ENCODE measurements at places on chromosomes 7 and 10.

DNA sequence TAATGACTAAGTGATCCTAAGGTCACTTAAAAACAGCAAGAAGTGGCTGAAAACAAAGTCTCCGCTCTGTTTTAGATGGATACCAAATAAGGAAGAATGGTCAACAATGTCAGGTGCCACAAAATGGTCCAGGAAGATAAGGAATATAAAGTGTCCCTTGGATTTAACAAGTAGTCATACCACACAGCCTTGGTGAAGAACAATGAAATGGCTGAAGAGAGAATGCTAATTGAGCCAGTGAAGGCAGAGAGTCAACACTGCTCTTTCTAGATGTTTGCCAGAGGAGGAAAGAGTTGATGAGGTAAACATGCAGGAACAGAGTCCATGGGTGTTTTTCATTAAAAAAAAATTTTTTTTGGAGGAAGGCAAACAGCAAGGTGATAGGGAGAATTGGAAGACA lies 2.1 kb upstream of the CASD1 start:
- DNase-seq = no peak

DNA sequence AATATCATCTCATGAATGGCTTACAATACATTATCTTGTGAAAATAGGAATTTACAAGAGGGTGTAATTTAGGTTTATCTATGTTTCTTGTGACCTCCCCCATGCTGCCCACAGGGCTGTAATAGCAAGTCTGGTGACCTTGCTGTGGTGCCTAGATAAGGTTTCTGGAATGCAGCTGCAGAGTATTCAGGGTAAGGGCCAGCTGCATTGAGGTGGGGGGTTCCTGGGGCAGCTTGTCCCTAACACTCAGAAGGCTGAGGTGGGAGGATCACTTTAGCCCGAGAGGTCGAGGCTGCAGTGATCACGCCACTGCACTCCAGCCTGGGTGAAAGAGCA lies 5.3 kb upstream of the DHTKD1 start:
- DNase-seq = no peak

GRCh38 chr7:139681812-139682135 lies 96.0 kb downstream of the HIPK2 start:
- DNase-seq = no peak

- no peak for DNase-seq
Measured at GRCh38 chr10:111131168-111131799, 54.5 kb downstream of the ADRA2A start.

- peak; percentile 33 for DNase-seq
Measured at GRCh38 chr10:97640868-97641811, 669 bp downstream of the PI4K2A start.

DNA sequence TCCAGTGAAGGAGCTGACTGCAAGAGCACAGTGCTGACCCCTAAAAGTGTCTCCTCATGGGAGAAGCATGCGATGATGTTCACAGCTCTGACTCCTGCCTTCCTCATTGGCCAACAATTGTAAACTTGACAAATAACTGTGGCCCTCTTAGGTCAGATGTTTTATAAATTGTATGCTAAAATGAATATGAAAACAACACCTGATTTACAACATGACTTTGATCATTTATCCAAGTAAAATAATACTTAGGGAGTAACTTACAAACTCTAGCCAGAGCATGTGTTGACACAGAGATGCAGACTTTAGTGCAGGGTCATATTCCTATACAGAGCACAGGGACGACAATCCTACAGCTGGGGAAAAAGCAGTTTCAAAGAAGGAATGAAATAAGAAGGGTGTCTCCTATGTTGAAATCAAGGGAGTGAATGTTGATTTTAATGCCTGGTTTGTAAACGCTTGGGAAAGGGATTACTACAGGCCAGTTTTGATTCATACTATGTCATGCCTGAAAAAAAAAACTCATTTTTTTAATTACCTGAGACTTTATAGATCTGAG lies 391.4 kb upstream of the AKR1E2 start:
- DNase-seq = no peak

DNA sequence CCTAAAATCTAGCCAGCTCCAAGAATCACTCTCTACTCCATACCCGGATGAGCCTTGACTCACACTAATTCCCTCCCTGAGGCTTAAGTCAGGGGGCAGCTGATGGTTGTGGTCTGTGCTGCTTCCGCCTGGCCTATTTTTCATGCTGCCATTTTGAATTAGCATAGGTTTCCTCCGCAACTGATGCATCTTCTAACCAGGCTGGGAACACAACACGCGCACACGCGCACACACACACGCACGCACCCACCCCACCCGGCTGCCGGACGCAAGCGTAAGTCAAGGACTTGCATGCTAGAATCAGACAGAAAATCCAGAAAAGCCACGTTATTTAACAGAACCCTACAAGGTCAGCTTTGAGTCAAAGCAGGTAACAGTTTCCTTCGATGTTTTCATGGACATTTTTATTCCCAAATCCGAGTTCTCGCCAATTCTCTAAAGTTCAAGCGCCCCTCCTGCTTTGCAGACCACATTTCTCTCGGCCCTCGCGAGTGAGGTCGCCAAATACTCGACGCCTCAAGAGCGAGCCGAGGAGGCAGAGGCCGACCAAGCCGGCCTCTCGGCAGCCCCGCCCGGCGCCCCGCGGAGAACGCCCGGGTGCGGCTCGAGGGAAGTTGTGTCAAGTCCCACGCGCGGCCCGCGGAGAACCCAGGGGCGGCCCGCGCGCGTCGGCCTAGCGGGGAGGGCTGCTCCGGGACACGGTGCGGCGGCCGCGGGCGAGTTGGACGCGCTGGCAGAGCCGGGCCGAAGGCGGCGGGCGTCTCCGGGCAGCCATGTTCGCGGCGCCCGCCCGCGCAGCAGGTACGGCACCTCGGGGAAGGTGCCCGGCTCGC lies 961 bp downstream of the SCRN1 start:
- peak; percentile 10 for DNase-seq

DNA sequence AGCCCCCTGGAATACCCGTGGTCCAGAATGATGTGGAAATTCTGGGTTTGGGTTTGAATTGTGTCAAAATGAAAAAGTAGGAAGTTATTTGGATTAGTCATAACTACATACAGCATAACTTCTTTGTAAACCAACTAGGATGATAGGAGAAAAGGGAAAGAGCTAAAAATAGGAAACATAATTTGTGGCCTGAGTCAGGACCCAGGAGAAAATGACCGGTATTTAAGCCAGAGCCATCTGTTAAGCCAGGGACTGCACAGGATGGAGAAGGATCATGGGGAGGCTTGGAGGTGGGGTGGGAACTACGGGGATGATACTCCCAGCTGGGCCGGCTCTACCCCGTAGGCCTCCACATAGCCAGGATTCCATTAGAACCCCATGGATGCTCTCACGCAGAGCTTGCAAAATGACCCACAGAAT lies 98.6 kb downstream of the MYOF start:
- DNase-seq = no peak

- DNase-seq = no peak
Measured at GRCh38 chr10:67678335-67678974, 17.5 kb downstream of the CTNNA3 start.

- no peak for DNase-seq
Measured at GRCh38 chr7:80675090-80675489, 36.6 kb downstream of the CD36 start.

- DNase-seq = no peak
Measured at GRCh38 chr7:906776-907157, 30.4 kb downstream of the GET4 start.

- DNase-seq = no peak
Measured at GRCh38 chr7:99072126-99072525, 71.8 kb downstream of the SMURF1 start.

DNA sequence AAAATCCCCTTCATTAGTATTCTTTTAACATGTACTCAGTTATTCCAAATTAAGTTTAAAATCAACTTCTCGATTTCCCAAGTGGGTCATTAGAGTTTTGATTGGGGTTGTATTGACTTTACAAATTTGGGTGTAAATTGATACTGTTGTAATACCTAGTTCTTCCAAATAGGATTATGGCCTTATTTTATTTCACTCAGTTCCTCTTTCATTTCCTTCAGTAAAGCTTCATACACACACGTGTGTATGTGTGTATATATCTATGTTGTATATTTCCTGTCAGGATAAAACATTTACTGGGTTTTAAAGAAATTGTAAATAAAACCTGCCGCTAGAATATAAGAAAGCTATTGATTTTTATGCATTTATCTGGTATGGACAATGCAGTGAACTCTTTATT lies 15.9 kb downstream of the YME1L1 start:
- DNase-seq = no peak

DNA sequence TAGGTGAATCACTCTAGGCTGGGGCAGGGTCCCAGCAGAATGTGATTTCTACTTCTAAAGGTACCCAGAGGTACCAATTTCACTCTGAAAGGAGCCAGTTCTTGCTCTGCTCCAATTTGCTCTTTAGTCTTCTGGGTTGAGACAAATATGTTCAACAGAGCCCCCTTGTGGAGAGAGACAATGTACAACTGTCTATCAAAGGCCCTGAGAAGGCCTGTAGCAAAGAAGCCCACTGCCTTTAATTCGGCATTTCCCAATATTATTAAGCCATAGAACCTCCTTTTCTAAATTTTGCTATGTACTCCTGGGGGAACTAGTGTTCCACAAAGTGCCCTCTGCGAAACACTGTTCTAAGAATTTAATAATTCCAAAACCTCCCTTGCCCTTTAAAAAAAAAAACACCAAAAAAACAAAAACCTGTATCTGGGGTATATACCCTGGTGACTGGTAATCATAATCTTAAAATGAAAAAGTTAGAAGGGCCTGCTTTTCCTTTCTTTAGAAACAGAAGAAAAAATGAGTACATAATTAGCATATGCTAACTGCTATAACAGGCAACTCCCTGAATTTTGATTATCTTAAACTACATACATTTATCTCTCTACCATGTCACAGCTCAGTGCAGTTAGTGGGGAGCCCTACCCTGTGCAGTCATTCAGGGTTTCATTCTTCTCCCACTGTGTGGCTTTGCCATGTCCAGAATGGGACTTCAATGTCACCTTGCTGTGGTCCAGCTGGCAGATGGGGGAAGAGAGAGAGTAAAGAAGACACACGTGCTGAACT lies 160.9 kb upstream of the BMPER start:
- no peak for DNase-seq

DNA sequence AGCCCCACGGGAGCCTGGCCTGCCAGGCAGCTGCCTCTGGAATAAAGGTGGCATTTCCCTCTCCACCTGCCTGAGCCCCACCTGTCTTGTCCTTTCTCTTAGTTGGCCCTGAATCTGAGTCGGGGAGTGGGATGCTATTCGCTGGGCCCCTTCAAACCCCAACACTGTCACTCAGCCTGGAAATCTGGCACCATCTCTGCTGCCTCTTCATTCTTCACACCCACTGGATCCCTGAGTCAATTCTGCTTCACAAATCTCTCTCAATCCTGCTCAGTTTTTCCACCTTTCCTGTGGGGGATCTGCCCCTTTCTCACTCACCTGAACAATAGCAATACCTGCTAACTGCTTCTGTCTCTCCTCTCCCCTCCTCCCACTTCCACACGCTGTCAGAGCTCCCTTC lies 10.6 kb downstream of the CRTAC1 start:
- DNase-seq = no peak

- no peak for DNase-seq
Measured at GRCh38 chr7:101941481-101942383, 124.3 kb downstream of the CUX1 start.

GRCh38 chr10:63478564-63478963 lies 12.8 kb upstream of the JMJD1C start:
- no peak for DNase-seq

DNA sequence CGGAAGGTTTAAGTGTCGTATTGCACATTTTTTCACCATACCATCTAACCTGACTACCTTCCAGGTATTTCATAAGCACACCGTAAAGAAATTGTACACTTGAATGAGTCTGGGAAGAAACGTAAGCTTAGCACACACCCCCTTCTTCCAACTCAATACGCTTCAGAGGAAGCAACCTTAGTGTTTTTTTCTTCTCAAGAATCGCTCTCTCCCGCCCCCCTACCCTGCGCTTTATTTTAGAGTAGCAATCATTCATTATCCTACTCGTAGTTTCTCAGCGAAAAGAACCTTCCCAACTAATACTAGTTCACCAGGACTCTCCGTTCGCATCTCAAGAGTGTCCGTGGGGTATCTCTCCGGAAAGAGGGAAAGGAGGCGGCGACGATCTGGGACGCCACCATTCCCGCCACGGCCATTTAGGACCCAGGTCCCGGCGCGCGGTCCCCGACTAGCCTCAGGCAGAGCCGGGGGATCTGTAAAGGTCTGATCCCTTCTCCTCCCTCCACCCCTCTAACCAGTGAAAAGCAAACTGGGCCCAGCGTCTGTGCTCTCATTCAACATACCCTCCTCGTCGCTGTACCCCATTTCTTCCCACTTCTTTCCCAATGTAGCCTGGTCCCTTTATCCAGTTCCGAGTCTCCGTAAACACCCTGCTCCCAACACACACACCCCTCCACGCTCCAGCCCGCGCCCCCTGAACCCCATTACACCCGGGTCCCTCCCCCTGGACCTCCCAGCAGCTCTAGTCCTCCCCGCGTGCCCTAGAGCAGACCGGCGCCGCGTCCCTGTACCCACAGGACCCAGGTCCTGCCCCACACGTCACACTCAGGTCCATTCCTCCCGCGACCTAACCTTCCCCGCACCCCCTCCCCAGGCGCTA lies 16.0 kb downstream of the MYOZ1 start:
- DNase-seq = no peak

DNA sequence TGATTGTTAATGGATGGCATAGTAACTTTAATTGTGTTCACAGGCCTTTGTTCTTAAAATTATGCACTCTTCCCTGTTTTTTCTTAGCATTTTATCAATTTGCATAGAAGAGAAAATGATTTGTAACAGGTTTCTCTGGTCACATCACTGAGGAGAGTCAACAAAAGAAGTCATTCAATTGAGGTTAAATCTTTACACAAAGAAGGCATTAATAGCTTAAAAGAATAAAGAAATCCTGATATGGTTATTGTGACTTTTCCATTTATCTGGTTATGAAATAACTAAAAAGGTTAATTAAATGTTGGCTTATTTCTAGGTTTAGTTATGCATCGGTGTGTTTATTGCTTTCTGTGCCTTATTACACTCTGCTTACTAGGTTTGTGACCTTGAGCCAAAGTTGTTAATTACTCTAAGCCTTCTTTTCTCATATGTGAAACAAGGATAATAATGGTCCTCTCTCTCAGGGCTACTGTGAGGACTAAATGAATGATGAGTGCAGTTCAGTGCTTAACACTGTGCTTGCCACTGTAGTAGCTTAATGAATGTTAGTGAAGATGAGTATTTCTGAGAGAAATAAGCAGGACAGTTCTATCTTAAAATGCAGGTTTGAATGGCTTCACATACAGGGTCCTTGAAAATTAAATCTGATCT lies 12.1 kb downstream of the BMPR1A start:
- no peak for DNase-seq

GRCh38 chr10:57921140-57921539 lies 346.6 kb downstream of the IPMK start:
- DNase-seq = no peak

- DNase-seq = no peak
Measured at GRCh38 chr10:75726522-75727483, 295.4 kb downstream of the LRMDA start.

DNA sequence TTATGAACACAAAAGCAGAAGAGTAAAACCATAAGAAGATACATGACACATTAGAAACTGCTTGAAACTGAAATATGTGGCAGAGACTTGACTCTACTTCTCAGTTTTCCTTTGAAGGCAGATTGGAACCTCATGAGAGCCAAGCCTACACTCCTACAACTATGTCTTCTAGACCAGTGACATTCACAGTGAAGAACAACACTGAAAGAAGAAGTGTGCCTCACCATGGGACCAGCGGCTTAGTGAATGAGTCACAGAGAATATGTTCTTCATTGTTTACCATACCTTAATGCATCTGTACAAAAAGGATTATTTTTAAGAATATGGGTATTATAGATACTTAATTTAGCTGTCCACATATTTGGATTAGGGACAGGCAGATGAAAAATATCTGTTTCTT lies 248.3 kb downstream of the CDC14C start:
- no peak for DNase-seq
